ENCODE measurements at places on chromosomes 1 and 21.
A peak's percentile ranks its signal among the peaks of the same experiment; 100 is the strongest.

DNA sequence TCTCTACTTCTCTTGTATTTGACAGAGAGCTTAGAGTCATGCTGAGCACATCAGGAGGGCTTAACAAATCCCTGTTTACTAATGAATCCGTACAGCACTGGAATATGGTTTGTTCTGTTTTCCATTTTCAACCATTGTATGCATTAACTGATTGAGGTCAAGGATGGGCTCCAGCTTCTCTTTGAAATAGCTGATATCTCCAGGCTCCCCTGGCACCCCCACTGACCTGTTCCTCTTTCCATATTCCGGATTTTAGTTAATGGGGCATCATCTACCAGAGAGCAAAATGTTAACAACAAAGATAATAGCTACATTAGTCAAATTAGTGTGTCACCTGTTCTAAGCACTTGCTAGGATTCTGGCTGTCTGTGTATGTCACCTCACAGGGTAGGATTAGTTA is 57.6 kb downstream of the NENF start:
- DNase-seq, result no peak

DNA sequence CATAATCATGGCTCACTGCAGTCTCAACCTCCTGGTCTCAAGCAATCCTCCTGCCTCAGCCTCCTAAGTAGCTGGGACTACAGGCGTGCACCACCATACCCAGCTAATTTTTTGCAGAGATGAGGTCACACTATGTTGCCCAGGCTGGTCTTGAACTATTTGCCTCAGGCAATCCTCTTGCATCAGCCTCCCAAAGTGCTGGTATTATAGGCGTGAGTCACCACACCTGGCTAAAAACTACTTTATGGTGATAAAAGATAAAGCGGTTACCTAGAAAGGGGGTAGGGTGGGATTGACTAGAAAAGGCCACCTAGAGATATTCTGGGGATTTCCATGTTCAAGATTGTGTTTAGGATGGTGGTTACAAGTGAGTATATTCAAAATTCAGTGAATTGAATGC is 5.0 kb downstream of the TSTD1 start:
- no peak for DNase-seq

DNA sequence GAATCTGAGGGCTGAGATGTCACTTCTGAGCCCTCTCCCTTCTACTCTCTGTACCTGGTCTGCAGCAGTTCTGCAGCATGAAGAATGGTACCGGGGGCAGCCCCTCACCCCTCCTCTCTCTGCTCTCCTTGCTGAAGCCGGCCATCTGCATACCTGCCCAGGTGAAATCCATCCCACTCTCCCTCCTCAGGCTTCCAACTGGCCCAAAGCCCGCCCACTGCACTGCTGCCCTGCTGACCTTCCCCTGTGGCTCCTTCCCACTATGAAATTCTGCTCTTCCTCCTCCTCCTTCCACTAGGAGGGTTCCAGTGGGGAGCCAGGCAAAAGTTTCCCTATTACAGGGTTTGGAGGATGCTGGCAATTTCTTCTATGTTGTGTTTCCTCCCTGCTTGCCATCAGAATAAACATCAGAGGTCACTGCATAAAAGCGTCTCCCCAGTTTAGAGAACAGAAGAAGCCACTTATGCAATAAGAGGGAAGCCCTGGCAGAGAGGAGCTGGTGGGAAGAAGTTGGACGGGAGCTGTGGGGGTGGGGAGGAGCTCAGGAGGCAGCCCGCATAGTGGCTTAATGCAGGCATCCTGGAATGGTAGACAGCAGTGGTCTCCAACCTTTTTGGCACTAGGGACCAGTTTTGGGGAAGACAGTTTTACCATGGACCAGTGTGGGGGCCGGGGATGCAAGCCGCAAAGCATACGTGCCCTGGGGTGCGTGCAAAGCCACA is 30.3 kb downstream of the TMCO4 start:
- DNase-seq, result no peak

GRCh38 chr1:221182791-221183533 is 303.7 kb downstream of the HLX start:
- no peak for DNase-seq

- no peak for DNase-seq
Observed at GRCh38 chr1:209810783-209811182, 4.8 kb upstream of the IRF6 start.

DNA sequence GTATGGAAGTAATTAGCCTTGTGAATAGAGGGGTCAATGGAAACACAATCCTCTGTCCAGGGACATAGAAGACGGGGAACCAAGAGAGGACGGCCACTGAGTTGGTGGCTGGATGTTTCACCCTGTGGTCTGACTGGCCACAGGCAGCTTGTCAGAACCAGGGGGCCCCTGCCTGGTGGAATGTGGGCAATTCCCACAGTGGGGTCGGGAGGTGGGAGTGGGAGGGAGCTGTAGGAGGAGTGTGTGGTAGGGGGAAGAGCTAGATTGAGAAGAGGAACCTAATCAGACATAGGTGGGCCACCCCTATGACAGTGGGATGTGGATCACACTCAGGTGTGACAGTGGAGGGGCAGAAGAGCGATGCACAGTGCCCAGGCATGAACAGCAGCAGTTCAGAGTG is 31.3 kb downstream of the TRIM62 start:
- no peak for DNase-seq

GRCh38 chr1:100988121-100988520 is 37.5 kb downstream of the DPH5 start:
- DNase-seq, result no peak

DNA sequence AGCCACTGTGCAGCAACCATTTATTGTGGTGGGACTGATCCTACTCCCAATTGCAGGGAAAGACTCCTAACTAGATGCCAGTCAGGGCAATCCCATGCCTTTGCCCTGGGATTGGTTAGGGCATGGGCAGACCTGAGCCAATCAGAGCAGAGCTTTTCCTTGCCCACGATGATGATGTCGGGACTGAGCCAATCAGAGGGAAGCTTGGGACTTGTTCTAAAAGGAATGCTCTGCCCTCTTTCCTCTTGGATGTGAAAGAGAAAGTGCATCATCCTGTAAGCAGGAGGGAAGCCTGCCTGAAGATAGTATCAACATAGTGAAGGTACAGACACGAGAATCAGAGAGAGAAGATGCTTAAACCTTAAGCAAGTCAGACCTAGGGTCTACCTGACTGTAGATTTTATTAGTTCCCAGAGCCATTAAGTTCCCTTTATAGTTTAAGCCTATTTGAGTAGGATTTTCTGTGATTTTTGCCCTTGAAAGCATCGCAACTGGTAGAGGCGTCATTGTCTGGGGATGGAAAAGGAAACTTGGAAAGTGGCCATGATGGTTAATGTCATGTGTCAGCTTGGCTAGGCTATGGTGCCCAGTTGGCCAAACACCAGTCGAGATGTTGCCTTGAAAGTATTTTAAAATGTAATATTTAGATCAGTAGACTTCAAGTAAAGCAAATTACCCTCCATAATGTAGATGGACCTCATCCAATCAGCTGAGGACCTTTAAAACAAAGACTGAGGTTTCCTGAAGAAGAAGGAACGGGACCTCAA is 19.9 kb downstream of the IRF2BP2 start:
- DNase-seq, result peak; percentile 67

- DNase-seq, result no peak
Observed at GRCh38 chr1:234583755-234584419, 26.1 kb downstream of the IRF2BP2 start.

- no peak for DNase-seq
Observed at GRCh38 chr1:29743264-29743663, 506.9 kb downstream of the PTPRU start.

GRCh38 chr1:216900116-216900620 is 176.9 kb upstream of the ESRRG start:
- DNase-seq, result no peak

GRCh38 chr1:101410048-101410878 is 173.4 kb downstream of the S1PR1 start:
- DNase-seq, result no peak

- no peak for DNase-seq
Observed at GRCh38 chr21:45546636-45547544, 4.7 kb upstream of the SLC19A1 start.

DNA sequence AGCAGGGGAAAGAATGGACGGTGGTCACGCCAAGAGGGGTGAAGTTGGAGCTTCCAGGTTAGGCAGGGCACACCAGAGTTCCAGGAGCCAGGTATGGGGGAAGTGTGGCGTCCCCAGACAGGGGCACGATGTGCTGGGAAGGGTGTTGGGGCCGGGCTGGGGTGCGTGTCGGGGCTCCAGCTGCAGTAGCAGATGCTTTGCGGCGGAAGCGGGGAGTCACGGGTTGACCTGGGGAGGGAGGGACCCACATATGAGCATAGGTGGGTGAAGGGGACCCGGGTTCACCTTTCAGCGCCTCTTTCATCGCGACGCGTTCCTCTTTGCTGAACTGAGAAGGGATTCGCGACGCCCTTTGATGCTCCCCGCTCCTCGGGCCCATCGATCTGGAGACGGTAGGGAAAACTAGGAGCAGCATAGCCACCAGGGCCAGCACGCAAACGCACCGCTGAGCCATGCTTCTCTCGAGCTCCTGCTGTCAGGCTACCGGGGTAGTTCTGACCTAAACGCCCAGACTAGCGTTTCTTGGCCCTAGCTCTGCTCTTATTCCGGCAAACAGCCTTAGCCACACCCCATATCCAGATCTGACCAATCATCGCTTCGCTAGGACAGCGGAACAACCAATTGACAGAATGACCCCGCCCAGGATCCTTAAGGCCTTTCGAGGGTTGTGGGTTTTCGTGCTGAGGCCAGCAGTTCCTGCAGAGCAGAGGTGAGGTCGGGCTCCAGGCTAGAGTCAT is at the start of gene PM20D1:
Gene PM20D1, minus strand, starts transcription at position 514 of the 737 bp plus-strand sequence. Its CDS starts 60 bp downstream, at position 454.
- peak; percentile 87 for DNase-seq

Data from AG08395 (cell line).